ENCODE measurements at places on chromosomes 13 and 19. TPM values are rescaled to one million over a fixed set of nuclear protein-coding genes. Genes with fewer than 3 reads are reported as not detected.

Gene ZNF160
- total RNA-seq = 27.5 TPM

GRCh38 chr19:43662487-43662886, 7.5 kb downstream of the PLAUR start:
- no peak for DNase-seq

GRCh38 chr13:44212633-44213396, 160.8 kb upstream of the SERP2 start:
- DNase-seq = peak; percentile 36

DNA sequence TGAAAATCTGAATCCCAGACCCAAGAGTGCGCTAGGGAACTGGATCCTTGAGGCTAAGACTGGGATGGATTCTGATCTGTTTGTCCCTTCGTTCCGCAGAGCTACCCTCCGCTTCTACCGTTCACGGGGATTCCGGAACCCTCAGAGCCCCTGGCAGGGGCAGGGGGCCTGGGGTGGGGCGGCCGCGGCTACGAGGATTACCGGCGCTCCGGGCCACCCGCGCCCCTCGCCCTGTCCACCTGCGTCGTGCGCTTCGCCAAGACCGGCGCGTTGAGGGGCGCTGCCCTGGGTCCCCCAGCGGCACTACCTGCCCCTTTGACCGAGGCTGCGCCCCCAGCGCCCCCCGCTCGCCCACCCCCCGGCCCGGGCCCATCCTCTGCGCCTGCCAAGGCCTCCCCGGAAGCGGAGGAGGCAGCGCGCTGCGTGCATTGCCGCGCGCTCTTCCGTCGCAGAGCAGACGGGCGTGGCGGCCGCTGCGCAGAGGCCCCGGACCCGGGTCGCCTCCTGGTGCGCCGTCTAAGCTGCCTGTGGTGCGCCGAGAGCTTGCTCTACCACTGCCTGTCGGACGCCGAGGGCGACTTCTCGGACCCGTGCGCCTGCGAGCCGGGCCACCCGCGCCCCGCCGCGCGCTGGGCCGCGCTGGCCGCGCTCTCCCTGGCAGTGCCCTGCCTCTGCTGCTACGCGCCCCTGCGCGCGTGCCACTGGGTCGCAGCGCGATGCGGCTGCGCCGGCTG, 7.1 kb downstream of the SPRED3 start:
- no peak for DNase-seq

- DNase-seq = no peak
Measured at GRCh38 chr13:26951581-26952177, 191.1 kb upstream of the GPR12 start.

Measured in muscle of leg (tissue), 16 donors.